ENCODE measurements at places on chromosomes 12 and 14. TPM values are rescaled to one million over a fixed set of nuclear protein-coding genes. Genes with fewer than 3 reads are reported as not detected.

DNA sequence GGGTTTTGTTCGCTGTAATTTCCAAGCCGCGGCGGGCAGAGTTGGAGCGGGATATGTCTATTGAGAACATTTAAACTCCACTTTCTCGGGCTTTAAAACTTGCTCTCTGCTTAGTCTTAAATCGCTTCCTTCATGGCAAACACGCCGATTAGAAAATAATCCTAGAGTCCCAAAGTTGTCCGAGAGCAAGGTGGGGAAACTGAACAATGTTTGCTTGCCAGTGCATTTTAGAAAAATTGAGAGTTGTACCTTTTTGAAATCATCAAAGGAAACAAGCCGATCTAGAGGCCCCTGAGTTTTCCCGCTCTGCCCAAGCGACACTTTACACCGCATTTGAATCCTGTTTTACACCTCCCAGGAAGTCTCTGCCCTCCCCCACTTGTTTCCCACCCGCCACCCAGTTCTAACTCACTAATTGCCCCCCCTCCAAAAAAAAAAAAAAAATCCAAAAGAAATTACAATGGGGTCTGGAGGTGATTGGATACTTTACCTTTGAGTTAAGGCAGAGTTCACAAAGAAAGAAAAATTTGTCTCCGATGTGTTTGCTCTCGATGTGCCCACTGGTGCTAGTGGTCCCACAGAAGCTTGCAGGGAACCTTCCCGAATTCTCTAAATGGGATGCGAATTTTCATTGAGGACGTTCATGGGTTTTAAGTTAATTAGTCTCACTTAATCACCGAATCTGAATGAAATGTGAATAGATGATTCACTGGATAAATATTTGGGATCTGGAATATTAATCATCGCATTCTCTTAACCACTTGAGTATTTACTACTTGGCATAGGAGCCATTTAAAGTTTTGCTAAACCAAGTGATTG, 2.3 kb downstream of the HMGA2 start:
- DNase-seq, result peak; percentile 55

The DLST gene
- polyA plus RNA-seq, result 135 TPM

DNA sequence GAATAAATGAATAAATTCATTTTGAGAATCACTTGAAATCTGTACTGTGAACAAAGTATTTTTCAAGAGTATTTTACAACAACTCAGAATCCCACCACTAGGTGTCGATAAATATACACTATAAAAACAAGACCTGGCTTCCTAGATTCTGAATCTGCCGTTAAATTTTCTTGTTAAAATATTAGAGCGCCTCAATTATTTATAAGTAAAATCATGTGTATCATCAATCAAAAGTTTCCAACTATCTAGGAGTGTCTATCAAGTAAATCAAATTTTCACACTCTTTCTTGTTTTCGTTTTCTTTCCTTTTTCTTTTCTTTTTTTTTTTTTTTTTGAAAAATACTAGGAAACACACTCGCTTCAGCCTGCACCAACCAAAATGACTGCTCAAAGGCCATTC, 179.2 kb upstream of the DCN start:
- peak; percentile 55 for DNase-seq

GRCh38 chr12:7242176-7243101, 53.0 kb downstream of the PEX5 start:
- DNase-seq, result no peak

- DNase-seq, result no peak
These were observed 33.9 kb upstream of the CDK17 start for GRCh38 chr12:96434107-96434506.

- DNase-seq, result no peak
These were observed 7.7 kb downstream of the RARG start for GRCh38 chr12:53224061-53224896.

DNA sequence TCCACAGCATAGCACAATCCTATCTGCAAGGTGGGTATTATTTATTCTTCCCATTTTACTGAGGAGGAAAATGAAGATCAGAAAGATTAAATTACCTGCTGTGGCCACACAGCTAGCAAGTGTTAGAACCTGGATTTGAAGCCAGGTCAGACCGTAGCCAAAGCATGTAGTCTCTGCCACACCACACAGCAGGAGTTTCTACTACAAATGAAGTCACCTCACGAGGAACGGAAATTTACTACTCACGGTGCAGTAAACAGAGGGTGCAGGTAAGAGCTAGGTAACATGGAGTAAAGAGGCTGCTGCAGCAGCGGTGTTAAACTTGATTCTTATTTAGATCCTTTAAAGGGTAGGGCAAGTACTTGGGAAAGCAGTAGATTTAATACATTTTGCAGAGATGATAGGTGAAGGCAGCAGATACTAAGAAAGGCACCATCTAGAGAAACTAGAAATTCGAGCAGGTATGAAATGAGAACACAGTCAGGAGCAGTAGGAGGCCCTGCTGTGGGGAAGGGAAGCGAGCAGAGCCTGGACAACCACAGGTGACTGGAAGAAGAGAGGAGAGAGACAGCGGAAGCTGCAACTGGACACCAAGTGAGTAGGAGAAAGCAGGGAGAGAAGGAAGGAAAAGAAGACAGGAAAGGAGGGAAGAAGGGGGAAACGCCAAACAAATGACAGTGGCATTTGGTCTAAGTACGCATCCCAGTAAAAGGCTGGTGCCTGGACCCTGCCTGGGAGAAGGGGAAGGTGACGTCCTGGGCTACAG, 21.5 kb downstream of the SPTB start:
- DNase-seq, result no peak

The RFX4 gene
- not detected for polyA plus RNA-seq

DNA sequence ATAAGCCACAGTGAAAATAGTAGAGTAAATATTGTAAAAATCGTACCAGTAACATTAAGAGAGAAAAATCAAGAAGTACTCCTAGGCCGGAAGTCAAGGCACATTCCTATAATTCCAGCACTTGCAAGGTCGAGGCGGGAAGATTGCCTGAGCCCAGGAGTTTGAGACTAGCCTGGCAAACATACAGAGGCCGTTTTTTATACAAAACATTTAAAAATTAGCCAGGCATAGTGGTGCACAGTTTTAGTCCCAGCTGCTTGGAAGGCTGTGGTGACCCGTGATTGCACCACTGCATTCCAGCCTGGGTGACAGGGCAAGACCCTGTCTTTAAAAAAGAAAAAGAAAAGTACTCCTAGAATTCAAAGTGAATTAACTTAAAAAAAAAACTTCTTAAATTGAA, 341.8 kb downstream of the C12orf50 start:
- peak; percentile 36 for DNase-seq

- no peak for DNase-seq
These were observed 68.6 kb downstream of the EEA1 start for GRCh38 chr12:92860521-92860920.

GRCh38 chr12:111451649-111452129, 46.0 kb downstream of the SH2B3 start:
- DNase-seq, result no peak

The KLRF1 gene
- polyA plus RNA-seq, result 1.1 TPM

GRCh38 chr14:45793081-45793480, 540.1 kb upstream of the MIS18BP1 start:
- DNase-seq, result no peak

- DNase-seq, result no peak
These were observed 93.1 kb upstream of the EVL start for GRCh38 chr14:99971941-99972747.

- no peak for DNase-seq
These were observed 14.6 kb downstream of the C14orf132 start for GRCh38 chr14:96053600-96054381.

- DNase-seq, result no peak
These were observed 69.7 kb downstream of the ZC3H14 start for GRCh38 chr14:88632512-88632911.

Measured in renal pelvis (tissue), 12 donors.